Aorta (tissue), 5 donors: ENCODE measurements at places on chromosomes 6 and 20.

- DNase-seq, result no peak
- no peaks in the 10 kb centered on the region for H3K27me3 ChIP-seq
- H3K27ac ChIP-seq, result no peak overlapping the region
- H3K4me1 ChIP-seq, result no peaks in the 10 kb centered on the region
- H3K4me3 ChIP-seq, result no peak overlapping the region
- no peaks in the 10 kb centered on the region for H3K36me3 ChIP-seq
Measured at GRCh38 chr6:109892451-109893435, 85.4 kb upstream of the GPR6 start.

GRCh38 chr6:168180548-168181011 lies 101.6 kb upstream of the FRMD1 start:
- no peaks in the 10 kb centered on the region for H3K27me3 ChIP-seq
- DNase-seq, result no peak
- no peaks in the 10 kb centered on the region for H3K4me1 ChIP-seq
- no peak overlapping the region for H3K4me3 ChIP-seq
- H3K36me3 ChIP-seq, result no peaks in the 10 kb centered on the region

GRCh38 chr6:129099696-129100095 lies 216.8 kb downstream of the LAMA2 start:
- H3K4me3 ChIP-seq, result no peak overlapping the region
- H3K27ac ChIP-seq, result no peak overlapping the region
- DNase-seq, result no peak
- H3K27me3 ChIP-seq, result no peaks in the 10 kb centered on the region
- H3K36me3 ChIP-seq, result peaks cover 2% of the 10 kb centered on the region
- no peaks in the 10 kb centered on the region for H3K4me1 ChIP-seq

- H3K36me3 ChIP-seq, result no peaks in the 10 kb centered on the region
- no peak overlapping the region for H3K4me3 ChIP-seq
- no peaks in the 10 kb centered on the region for H3K4me1 ChIP-seq
- no peaks in the 10 kb centered on the region for H3K27me3 ChIP-seq
Measured at GRCh38 chr20:3092611-3093379, 8.3 kb upstream of the AVP start.

DNA sequence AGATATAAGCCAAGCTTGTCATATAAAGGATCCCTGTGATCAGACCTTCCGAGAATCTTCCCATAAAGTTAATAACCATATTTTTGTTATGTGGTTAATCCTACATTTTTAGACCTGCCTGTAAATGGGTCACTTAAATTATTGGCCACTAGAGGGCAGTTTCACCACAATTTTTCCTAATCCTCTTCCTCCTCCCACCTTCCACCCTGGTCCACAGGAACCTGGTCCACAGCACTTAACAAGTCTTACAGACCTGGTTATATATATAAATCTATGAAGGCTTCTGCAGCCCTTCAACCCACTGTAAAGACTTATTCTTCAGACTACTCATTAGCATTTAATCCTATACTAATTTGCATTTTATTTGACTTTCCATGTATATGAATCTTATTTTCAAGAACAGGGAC lies 28.3 kb downstream of the MRS2 start:
- no peaks in the 10 kb centered on the region for H3K27me3 ChIP-seq
- H3K27ac ChIP-seq, result no peak overlapping the region
- H3K4me1 ChIP-seq, result no peaks in the 10 kb centered on the region
- no peak for DNase-seq
- no peak overlapping the region for H3K4me3 ChIP-seq
- no peaks in the 10 kb centered on the region for H3K36me3 ChIP-seq

- no peak for DNase-seq
- no peaks in the 10 kb centered on the region for H3K27me3 ChIP-seq
- no peaks in the 10 kb centered on the region for H3K4me1 ChIP-seq
- no peaks in the 10 kb centered on the region for H3K36me3 ChIP-seq
- no peak overlapping the region for H3K27ac ChIP-seq
Measured at GRCh38 chr20:48877304-48877703, 44.2 kb upstream of the ARFGEF2 start.

- no peaks in the 10 kb centered on the region for H3K36me3 ChIP-seq
- H3K4me3 ChIP-seq, result no peak overlapping the region
- no peak overlapping the region for H3K27ac ChIP-seq
- peaks cover 2% of the 10 kb centered on the region for H3K4me1 ChIP-seq
Measured at GRCh38 chr6:159943101-159943632, 25.7 kb upstream of the IGF2R start.

DNA sequence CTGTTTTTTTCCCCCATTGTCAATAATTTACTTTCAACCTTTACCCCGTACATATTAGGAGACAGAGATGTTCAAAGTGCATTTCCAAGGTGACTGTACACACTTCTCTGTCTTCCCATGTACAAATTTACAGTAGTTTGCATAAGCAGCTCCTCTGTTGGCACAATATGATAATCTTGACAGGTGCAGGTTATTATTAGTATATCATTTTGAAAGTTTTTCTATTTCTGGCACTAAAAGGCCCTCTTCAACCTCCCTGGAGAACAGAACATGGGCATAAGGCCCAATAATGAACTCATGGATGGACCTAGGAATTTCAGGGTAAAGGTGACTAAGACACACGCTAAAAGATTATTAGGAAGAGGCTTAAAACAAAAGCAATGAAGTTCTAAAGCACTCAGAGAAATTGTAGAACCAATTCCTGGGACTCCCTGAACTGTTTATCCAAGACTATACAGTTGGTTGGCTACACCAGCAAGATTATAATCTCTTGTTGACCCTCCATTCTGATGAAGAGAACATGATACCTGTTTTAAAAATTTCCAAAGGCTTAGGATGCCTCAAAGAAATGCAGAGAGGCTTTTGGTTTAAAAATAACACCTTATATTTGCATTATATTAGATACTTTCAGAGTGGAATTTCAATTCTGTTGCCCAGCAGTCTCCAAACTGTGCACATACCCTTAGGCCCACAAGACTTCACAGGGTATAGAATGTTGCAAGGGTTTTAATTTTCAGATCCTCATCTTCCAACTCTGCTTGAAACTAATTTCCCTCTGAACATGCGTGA lies 1.1 kb downstream of the AIG1 start:
- H3K4me1 ChIP-seq, result no peaks in the 10 kb centered on the region
- peak overlapping the region; percentile 1 for H3K27ac ChIP-seq
- no peak for DNase-seq
- no peaks in the 10 kb centered on the region for H3K36me3 ChIP-seq
- peak overlapping the region; percentile 62 for H3K4me3 ChIP-seq

DNA sequence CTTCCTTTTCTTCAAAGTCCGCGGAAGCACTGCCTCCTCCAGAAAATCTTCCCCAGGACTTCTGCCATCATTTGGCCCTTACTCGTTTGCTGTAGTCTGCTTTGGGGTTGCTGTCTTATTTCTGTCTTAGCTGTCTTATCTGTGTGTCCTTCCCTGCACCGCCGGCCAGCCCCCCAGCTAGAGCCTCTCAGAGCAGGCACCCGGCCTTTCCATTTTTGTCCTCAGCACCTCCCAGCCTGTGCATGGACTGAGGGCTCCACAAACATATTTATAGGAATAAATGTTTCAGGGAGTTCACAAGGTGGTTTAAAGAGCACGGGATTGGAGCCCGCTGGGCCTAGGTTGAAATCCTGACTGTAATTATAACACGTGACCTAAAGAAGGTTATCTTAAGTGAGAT lies 8.1 kb downstream of the GLP1R start:
- H3K4me3 ChIP-seq, result no peak overlapping the region
- no peaks in the 10 kb centered on the region for H3K27me3 ChIP-seq
- no peaks in the 10 kb centered on the region for H3K36me3 ChIP-seq
- no peak overlapping the region for H3K27ac ChIP-seq

DNA sequence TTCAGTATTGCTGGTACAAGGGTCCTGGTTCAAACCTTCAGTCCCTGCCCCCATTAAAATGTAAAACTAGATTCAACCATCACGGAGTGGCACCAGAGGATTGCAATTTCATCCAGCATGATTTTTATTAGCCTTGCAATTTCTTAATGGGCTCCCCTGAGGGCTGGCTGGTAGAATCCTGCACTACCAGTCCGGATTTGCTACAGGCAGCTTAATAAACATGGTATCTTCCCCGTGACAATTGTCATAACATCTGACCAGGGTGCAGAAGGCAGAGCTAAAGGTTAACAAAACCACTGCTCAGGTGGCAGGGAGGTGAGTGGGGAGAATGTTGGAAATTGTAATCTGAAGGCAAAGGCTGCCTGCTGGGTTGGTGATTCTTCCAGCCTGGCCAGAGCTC lies 94.5 kb downstream of the PKHD1 start:
- H3K4me1 ChIP-seq, result peaks cover 2% of the 10 kb centered on the region
- no peaks in the 10 kb centered on the region for H3K27me3 ChIP-seq
- no peak for DNase-seq
- H3K4me3 ChIP-seq, result no peak overlapping the region

DNA sequence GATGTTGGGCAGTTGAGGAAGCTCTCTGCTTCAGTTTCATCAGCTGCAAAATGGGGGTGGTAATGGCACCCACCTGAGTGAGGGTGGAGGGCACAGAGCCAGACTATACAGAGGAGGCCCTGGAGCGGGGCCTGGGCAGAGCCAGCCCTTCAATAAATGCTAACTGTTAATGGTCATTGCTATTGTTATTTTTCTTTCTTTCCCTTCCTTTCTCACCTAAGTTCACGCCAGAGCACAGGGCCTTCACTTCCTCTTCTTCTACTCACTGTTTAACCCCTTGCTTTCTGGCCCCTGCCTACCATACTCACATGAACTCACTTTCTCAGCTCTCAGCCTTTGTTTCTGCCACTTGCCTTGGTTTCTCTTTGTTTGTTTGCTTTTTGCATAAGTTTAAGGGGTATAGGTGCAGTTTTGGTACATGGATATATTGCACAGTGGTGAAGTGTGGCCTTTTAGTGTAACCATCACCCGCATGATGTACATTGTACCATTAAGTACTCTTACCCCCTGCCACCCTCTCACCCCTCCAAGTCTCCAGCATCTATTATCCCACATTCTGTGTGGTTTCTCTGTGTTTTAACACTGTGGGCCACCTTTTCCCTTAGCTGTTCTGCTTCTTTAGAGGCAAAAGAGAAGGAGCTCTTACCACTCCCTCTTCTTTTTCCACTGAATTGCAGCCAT lies 7.5 kb upstream of the RREB1 start:
- no peaks in the 10 kb centered on the region for H3K27me3 ChIP-seq
- no peak for DNase-seq
- no peaks in the 10 kb centered on the region for H3K36me3 ChIP-seq
- no peaks in the 10 kb centered on the region for H3K4me1 ChIP-seq
- no peak overlapping the region for H3K27ac ChIP-seq

DNA sequence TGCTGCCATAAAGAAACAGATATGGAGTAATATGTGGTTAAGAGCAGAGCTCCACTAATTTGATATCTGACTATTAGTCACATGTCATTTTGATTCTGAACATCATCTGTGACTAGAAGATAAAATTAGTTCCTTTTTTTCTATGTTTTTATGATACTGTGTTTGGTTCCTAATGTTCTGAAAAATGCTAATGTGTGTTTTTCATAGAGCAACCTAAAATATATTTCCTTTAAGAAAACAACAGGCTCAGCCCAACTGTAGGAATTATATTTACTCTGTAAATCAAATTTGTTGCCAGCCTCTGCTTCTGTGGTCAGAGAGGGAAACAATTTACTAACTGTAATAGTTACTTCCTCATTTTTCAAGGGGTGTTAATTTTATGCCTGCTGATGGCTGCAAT lies 33.3 kb upstream of the TXLNB start:
- no peak for DNase-seq
- no peaks in the 10 kb centered on the region for H3K4me1 ChIP-seq
- H3K27ac ChIP-seq, result no peak overlapping the region
- H3K4me3 ChIP-seq, result no peak overlapping the region
- no peaks in the 10 kb centered on the region for H3K36me3 ChIP-seq

GRCh38 chr6:126361832-126362440 lies 22.0 kb downstream of the CENPW start:
- DNase-seq, result no peak
- H3K4me3 ChIP-seq, result no peak overlapping the region
- H3K4me1 ChIP-seq, result no peaks in the 10 kb centered on the region
- no peaks in the 10 kb centered on the region for H3K27me3 ChIP-seq

DNA sequence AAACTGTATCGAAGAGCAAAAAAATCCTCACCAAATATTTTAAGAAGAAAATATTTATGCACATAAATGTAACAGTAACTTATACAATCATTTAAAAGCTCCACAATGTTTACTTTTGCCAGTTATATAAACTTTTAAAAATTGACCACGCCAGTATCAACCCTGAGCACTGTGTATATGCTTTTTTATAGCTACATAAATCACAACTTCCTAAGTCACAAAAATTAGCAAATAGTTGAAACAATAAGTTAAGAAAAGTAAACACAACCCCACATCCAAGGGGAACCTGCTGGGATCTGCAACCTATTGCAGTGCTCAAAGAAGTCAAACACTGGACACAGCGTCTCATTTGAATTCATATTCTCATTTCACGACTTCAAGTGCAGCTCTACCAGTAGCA lies 89.8 kb upstream of the DST start:
- no peak overlapping the region for H3K27ac ChIP-seq
- no peaks in the 10 kb centered on the region for H3K36me3 ChIP-seq
- H3K4me1 ChIP-seq, result no peaks in the 10 kb centered on the region
- H3K4me3 ChIP-seq, result no peak overlapping the region
- no peaks in the 10 kb centered on the region for H3K27me3 ChIP-seq

- H3K4me3 ChIP-seq, result no peak overlapping the region
- H3K36me3 ChIP-seq, result no peaks in the 10 kb centered on the region
- no peaks in the 10 kb centered on the region for H3K27me3 ChIP-seq
- no peak for DNase-seq
- no peaks in the 10 kb centered on the region for H3K4me1 ChIP-seq
Measured at GRCh38 chr20:49501917-49502316, 19.4 kb upstream of the KCNB1 start.

DNA sequence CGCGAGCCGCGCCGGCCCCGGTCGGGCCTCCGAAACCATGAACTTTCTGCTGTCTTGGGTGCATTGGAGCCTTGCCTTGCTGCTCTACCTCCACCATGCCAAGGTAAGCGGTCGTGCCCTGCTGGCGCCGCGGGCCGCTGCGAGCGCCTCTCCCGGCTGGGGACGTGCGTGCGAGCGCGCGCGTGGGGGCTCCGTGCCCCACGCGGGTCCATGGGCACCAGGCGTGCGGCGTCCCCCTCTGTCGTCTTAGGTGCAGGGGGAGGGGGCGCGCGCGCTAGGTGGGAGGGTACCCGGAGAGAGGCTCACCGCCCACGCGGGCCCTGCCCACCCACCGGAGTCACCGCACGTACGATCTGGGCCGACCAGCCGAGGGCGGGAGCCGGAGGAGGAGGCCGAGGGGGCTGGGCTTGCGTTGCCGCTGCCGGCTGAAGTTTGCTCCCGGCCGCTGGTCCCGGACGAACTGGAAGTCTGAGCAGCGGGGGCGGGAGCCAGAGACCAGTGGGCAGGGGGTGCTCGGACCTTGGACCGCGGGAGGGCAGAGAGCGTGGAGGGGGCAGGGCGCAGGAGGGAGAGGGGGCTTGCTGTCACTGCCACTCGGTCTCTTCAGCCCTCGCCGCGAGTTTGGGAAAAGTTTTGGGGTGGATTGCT lies 1.3 kb downstream of the VEGFA start:
- H3K4me1 ChIP-seq, result no peaks in the 10 kb centered on the region
- no peak overlapping the region for H3K27ac ChIP-seq
- H3K4me3 ChIP-seq, result peak overlapping the region; percentile 87
- H3K36me3 ChIP-seq, result no peaks in the 10 kb centered on the region
- peak; percentile 90 for DNase-seq
